ENCODE measurements at places on chromosomes 12 and 14. TPM values are rescaled to one million over a fixed set of nuclear protein-coding genes. Genes with fewer than 3 reads are reported as not detected.

GRCh38 chr14:62314221-62314620 is 552.0 kb downstream of the SNAPC1 start:
- no peak overlapping the region for H3K27ac ChIP-seq
- H3K4me3 ChIP-seq = no peak overlapping the region
- no peak for DNase-seq

GRCh38 chr12:65668981-65669695 is 155.1 kb upstream of the HMGA2 start:
- peaks cover 2% of the 10 kb centered on the region for H3K4me1 ChIP-seq
- no peak overlapping the region for H3K4me3 ChIP-seq
- no peak for DNase-seq
- H3K36me3 ChIP-seq = no peaks in the 10 kb centered on the region
- no peak overlapping the region for H3K27ac ChIP-seq

- no peaks in the 10 kb centered on the region for H3K27me3 ChIP-seq
- H3K27ac ChIP-seq = no peak overlapping the region
These were observed 775.7 kb downstream of the TMTC2 start for GRCh38 chr12:83462419-83462818.

DNA sequence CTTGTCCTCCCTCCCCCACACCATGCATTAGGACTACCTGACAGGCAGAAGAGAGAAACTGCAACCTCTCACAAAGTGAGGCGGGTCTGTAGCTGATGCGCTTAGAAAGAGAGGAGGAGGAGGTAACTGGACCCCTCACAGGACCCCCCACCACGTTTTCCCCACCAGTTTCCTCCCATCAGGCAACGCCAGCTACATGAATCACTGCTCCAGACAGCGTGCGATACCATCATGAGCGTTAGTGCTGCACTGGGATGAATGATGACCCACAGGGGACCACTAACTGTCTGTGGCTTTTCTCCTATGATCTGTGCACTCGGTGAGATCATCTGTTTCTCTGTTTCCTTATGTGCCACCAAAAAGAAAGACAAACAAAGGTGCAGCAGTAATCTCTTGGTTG is 77.7 kb downstream of the KCNK10 start:
- no peaks in the 10 kb centered on the region for H3K27me3 ChIP-seq
- no peak for DNase-seq
- no peak overlapping the region for H3K27ac ChIP-seq
- no peaks in the 10 kb centered on the region for H3K4me1 ChIP-seq

- peaks cover 9% of the 10 kb centered on the region for H3K36me3 ChIP-seq
- no peaks in the 10 kb centered on the region for H3K27me3 ChIP-seq
- H3K27ac ChIP-seq = no peak overlapping the region
These were observed 2.8 kb upstream of the ZC2HC1C start for GRCh38 chr14:75066691-75067090.

- no peaks in the 10 kb centered on the region for H3K4me1 ChIP-seq
- H3K4me3 ChIP-seq = no peak overlapping the region
- H3K27ac ChIP-seq = no peak overlapping the region
These were observed 198.6 kb downstream of the CCDC91 start for GRCh38 chr12:28388879-28389278.

- H3K4me3 ChIP-seq = no peak overlapping the region
- H3K27me3 ChIP-seq = peaks cover 3% of the 10 kb centered on the region
- peak; percentile 76 for DNase-seq
- H3K36me3 ChIP-seq = no peaks in the 10 kb centered on the region
These were observed 24.1 kb downstream of the CKAP4 start for GRCh38 chr12:106223485-106224354.

DNA sequence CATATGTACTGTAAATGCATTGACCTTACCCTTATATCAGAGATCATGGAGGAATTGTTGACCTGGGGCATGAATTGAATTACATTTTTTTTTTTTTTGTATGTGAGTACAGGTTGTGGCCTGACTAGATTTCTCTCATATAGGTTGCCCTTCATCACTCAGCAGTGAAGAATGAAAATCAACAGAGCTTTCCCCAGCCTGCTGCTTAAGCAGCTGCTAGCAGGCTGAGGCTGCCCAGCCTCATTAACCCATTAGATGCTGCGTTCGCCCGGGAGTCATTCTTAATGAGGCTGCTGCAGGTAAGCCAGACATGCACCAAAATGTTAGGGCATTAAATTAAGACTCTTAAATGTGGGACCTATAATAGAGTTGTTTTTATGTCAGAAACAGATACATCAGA is 236.0 kb downstream of the ETNK1 start:
- no peaks in the 10 kb centered on the region for H3K36me3 ChIP-seq
- H3K27ac ChIP-seq = no peak overlapping the region
- no peak overlapping the region for H3K4me3 ChIP-seq
- no peaks in the 10 kb centered on the region for H3K4me1 ChIP-seq
- peaks cover 16% of the 10 kb centered on the region for H3K27me3 ChIP-seq
- DNase-seq = no peak

- H3K27me3 ChIP-seq = no peaks in the 10 kb centered on the region
- H3K4me1 ChIP-seq = no peaks in the 10 kb centered on the region
These were observed 482.2 kb downstream of the SLC16A7 start for GRCh38 chr12:60078026-60078425.

DNA sequence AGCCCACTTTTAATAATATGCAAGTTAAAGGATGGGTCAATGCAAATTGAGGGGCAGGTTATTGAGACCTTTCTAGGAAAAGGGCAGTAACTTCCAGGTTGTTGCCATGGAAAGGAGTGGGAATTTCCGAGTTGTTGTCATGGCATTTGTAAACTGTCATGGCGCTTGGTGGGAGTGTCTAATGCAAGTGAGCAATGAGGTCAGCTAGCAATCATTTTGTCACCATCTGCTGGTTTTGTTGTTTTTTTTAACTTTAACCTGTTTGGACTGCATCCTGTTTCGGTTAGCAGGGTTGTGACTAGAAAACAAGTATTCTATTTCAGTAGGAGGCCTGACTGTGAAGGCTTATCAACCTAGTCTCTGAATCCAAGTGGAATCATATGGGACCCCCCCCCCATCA is 85.8 kb upstream of the TSPAN11 start:
- H3K27me3 ChIP-seq = peaks cover 13% of the 10 kb centered on the region
- no peaks in the 10 kb centered on the region for H3K36me3 ChIP-seq
- no peak overlapping the region for H3K27ac ChIP-seq
- no peak for DNase-seq
- H3K4me1 ChIP-seq = no peaks in the 10 kb centered on the region

GRCh38 chr14:22807432-22808087 is 7.7 kb downstream of the SLC7A7 start:
- no peak overlapping the region for H3K27ac ChIP-seq
- no peak overlapping the region for H3K4me3 ChIP-seq
- no peak for DNase-seq
- H3K27me3 ChIP-seq = peaks cover 19% of the 10 kb centered on the region
- H3K36me3 ChIP-seq = no peaks in the 10 kb centered on the region
- H3K4me1 ChIP-seq = peaks cover 4% of the 10 kb centered on the region

GRCh38 chr14:105876158-105876557 is 349.8 kb downstream of the TMEM121 start:
- no peak overlapping the region for H3K27ac ChIP-seq
- peaks cover 72% of the 10 kb centered on the region for H3K27me3 ChIP-seq
- no peaks in the 10 kb centered on the region for H3K36me3 ChIP-seq
- peaks cover 4% of the 10 kb centered on the region for H3K4me1 ChIP-seq
- no peak for DNase-seq

DNA sequence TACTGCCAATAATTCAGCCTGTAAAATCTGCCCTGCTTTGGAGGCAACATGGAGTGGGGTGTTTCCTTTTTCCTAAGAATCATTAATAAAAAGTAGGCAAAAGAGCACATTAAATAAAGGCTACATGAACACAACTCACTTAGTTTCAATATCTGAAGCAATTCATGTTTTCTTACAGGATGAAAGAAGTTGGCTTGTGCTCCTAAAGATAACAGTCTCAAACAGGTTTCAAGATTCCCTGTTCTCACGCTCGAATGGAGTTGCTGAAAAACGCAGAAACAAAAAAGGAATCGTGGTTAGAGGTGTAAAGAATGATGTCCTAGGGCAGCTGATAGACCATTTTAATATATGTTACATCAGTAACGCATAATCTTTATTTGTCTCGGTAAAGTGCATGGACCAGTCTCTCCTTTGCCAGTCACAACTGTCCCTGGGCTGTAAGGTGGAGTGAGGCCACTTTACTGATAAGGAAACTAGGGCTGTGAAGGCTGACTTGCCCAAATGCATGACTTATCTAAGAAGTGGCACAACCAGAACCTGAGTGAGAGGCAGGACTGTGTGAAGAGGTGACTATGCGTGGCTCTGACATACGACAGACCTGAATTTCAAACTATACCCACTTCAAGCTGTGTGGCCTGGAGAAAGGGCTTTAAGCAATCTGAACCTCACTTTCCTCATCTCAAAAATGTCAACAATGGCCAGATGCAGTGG is 12.6 kb downstream of the GIT2 start:
- H3K4me1 ChIP-seq = peaks cover 58% of the 10 kb centered on the region
- H3K36me3 ChIP-seq = peaks cover 66% of the 10 kb centered on the region
- H3K27ac ChIP-seq = no peak overlapping the region
- DNase-seq = no peak

GRCh38 chr14:52121441-52121840 is 52.6 kb upstream of the NID2 start:
- peaks cover 11% of the 10 kb centered on the region for H3K4me1 ChIP-seq
- DNase-seq = no peak
- no peak overlapping the region for H3K27ac ChIP-seq
- no peak overlapping the region for H3K4me3 ChIP-seq
- peaks cover 7% of the 10 kb centered on the region for H3K27me3 ChIP-seq

The SETD3 gene
- 63.8 TPM for total RNA-seq

The NEK9 gene
- total RNA-seq = 72.0 TPM

The CLEC14A gene
- not detected for total RNA-seq

The MYH6 gene
- 0.10 TPM for total RNA-seq
